SK-N-DZ (cell line): ENCODE measurements at places on chromosomes 2 and 18.

GRCh38 chr2:96340493-96341414 is 5.2 kb downstream of the NCAPH start:
- DNase-seq, result no peak

- no peak for DNase-seq
These were observed 70.8 kb upstream of the STK17B start for GRCh38 chr2:196242131-196242620.

DNA sequence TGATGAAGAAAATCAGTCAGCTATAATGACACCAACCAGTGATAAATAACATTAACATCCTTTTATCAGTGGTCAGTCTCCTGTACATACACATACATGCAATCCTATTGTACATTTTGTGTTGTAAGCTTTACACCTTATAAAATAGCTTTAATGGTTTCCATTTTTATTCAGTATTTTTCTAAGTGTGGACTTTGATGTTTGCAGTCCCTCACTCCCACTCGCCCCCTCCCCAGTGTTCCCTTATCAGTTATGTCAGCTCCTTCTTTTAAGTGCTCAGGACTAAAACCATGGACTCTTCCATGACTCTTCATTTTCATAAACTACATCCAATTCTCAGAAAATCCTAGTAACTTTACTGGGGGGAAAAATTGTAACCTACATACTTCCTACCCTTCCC is 713.0 kb downstream of the LRRTM4 start:
- DNase-seq, result peak; percentile 53

- no peak for DNase-seq
These were observed 101.7 kb upstream of the ZNF521 start for GRCh38 chr18:25453556-25454269.

DNA sequence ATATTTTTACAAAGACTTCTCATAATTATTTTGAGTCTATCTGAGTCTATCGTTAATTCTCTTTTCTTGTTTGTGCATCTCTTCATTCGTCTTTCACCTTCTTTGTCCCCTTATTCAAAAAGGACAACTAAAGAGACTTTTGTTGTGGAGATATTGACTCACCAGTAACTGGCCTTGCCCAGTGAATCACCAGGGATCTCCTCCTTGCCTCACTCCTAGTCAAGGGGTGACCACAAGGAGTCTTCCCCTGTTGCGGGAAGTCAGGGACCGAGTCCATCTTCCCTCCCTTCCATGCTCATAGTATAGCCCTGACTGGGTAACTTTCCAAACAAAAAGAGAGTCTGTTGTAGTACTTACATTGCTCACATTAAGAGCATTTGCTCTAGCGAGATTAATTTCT is 158.9 kb downstream of the NEB start:
- no peak for DNase-seq

- no peak for DNase-seq
These were observed 9.8 kb upstream of the ZNF512 start for GRCh38 chr2:27572998-27573429.

GRCh38 chr2:111905990-111906735 is 7.8 kb downstream of the MERTK start:
- no peak for DNase-seq

DNA sequence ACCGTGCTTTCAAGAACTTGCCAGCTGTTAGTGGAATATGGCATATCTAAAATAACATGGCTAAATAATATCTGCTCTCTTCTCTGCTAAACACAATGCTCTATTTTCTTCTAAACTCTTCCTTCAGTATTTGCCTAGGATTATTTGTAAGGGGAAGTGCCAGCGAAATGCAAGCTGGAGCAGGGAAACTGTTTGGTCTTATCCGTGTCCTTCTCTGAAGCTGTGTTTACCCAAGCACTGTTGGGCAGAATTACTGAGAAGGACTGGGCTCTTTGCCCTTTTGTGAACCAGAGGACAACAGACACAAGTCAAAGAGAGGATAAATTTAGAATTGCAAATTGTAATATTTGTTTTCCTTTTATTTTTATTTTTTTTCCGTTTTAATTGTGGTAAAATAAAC is 23.6 kb downstream of the CPO start:
- DNase-seq, result no peak

- DNase-seq, result no peak
These were observed 2.7 kb upstream of the DCC start for GRCh38 chr18:52337276-52337675.

GRCh38 chr2:172397148-172397834 is 30.1 kb upstream of the ITGA6 start:
- DNase-seq, result no peak

DNA sequence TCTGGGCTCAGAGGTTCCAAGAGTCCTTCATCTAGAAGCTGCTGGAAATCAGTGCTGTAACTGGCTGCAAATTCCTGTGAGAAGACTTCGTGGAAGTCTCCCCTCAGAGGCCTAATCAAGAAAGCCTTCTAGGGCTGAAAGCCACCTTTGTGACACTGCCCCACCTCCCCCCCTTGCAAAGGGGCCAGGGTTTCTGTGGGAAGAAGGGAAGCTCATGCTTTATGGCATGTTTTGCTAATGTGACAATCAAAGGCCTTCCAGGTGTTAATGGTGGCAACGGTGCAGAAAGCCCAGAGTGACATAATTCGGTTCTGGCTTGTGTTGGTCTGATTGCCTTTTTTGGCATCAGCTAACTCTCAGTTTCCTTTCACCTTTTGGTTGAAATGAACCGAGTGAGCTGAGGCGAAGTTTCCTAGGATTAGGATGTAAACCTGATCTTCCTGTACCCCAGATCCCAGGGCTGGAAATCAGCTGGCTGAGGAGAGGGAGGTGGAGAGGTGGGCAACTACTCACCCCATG is 126.9 kb upstream of the TRIB2 start:
- DNase-seq, result no peak

DNA sequence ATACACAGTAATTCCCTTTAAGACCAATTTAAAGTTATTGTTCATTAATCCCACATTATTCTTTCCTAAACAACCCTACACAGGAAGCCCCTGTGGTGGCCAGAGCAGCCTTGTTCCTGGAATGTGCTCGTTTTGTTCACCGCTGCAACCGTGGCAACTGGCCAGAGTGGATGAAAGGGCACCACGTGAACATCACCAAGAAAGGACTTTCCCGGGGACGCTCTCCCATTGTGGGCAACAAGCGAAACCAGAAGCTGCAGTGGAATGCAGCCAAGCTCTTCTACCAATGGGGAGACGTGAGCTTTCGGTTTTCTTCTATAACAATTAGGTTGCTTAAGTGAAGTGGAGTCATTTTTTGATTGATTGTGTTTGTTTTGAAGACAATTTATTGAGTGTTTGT is 101.0 kb downstream of the UNC80 start:
- no peak for DNase-seq

GRCh38 chr18:3350021-3350420 is 88.1 kb downstream of the MYL12B start:
- no peak for DNase-seq

GRCh38 chr2:223970343-223971128 is 13.3 kb downstream of the MRPL44 start:
- peak; percentile 49 for DNase-seq

DNA sequence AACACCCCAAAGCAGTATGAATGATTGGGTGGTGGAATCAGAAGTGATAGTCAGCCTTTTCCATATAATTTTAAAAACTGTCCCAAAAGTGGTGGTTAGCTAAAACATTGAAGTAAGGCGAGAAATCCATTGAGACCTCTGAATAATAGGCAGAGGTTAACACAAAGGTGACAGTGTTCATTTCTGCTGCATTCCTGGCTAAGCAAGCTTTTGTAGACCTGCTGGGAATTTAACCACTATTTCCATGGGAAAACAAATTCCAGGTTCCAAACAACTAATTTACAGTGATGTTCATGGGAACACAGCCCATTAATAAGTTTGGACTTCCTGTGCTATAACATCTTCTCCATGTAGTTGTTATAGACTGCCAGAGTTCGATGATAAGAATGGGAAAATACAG is 6.3 kb upstream of the INO80D start:
- DNase-seq, result no peak

- no peak for DNase-seq
These were observed 13.8 kb upstream of the NCOA1 start for GRCh38 chr2:24477229-24477628.

GRCh38 chr2:220664272-220665107 is 907.6 kb downstream of the EPHA4 start:
- DNase-seq, result no peak

DNA sequence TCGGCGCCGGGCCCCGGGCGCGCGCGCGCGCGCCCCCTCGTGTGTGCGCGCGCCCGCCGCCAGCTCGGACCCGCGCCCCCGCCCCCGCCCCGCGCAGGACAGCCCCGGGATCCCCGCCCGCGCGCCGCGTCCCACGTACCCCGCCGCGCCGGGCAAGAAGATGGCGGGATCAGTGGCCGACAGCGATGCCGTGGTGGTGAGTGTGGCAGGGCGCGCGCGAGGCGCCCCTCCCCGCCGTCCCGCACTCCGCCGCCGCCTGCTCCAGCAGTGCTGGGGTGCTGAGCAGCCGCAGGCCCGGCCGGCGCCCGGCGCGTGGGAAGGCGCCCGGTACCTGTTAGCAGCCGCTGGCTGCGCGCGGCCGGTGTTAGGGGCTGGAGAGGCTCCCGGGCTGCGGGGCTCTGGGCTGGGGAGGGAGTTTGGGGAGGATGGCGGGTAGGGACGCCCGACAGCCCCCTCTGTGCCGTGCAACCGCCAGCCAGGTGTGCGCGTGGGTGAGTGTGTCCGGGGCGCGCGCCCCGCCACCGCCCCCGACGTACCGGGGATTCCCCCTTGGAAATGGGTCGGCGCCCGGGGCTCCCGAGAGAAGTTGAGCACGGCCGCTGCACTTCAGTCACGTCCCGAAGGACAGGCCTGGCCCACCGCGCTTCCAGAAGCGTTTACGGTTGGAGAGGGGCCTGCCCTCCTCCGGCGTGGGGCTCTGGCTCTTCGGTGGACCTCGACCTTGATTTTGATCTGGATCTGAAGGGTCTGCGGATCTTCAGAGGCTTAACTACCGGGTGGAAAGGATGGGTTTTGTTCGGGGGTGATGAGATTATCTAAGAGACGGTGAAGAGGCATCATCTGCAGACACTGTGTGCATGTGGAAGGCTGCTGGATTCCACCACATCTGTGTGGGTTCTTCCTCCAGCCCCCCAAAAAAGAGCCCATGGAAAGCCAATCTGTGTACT is 697 bp downstream of the LGALSL start:
- peak; percentile 31 for DNase-seq

DNA sequence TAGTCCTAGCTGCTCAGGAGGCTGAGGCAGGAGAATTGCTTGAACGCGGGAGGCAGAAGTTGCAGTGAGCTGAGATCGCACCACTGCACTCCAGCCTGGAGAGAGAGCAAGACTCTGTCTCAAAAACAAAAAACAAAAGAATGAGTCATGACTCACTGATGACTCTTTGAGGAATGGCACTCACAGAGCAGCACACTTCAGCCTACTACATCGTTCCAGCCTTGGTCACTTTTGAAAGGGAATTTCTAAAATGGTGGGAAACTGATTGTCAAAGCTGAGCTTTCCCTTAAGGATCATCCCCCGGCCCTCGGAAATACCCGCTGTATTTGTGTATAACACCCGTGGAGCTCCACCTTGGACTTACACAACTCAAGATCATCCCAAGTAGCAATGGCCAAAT is 217.3 kb upstream of the HS6ST1 start:
- DNase-seq, result no peak

GRCh38 chr2:112020561-112020960 is 34.5 kb upstream of the TMEM87B start:
- no peak for DNase-seq

- DNase-seq, result no peak
These were observed 310.4 kb upstream of the NT5C1B start for GRCh38 chr2:18899725-18900124.

- no peak for DNase-seq
These were observed 330.1 kb downstream of the CMPK2 start for GRCh38 chr2:6535572-6535971.

- no peak for DNase-seq
These were observed 5.0 kb upstream of the EVA1A start for GRCh38 chr2:75565472-75566462.

DNA sequence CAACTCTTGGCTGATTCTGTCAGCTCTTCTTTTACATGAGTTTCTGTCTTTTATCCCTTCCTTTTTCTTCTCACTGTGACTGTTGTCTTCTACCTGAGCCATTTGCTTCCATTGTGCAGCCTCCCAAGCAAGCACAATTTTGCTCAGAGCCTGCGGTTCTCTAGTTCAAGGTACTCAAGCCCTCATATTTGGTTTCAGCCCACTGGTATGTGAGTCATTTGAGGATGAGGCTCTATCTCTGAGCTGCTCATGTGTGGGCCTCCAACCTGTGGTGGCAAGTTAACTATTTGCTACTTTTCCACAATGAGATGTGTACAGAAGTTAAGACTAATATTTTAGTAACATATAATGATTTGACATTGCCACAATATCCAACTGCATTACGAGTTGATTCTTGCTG is 183.0 kb downstream of the PHLPP1 start:
- no peak for DNase-seq

GRCh38 chr18:2699001-2699400 is 43.5 kb downstream of the SMCHD1 start:
- DNase-seq, result no peak

DNA sequence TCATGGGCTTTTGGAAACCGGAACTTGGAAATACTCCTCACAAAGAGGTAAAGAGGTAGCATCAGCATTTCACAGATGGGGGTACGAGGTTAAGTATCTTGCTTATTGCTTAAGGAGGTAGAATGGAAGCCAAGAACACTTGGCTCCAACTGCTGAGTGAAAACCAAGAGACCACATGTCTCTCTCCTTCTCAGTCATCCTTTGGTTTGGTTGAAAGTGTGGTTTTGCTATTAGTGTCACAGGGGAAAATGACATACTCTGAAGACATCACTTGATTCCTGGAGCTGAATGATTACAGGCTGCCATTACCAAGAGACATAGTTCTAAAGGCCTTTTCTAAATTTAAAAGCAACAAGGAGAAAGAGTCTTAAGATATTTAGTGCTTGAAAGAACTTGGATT is 41.5 kb downstream of the ANTXR1 start:
- no peak for DNase-seq

DNA sequence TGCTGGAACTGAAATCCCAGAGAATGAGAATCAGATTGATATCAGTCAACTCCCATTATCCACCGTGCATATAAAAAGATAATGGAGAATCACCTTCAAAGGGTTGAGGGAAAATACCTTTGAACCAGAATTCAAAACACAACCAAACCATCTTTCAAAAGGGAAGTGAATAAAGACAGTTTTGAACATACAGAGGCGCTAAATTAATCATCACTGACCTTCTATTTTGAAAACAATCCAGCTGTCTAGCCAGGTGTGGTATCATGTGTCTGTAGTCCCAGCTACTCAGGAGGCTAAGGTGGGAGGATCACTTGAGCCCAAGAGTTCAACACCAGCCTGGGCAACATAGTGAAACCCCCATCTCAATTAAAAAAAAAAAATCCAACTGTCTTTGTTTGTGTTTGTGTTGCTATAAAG is 63.6 kb downstream of the TRABD2A start:
- DNase-seq, result no peak

GRCh38 chr2:164495491-164496223 is 125.6 kb downstream of the GRB14 start:
- DNase-seq, result peak; percentile 50

GRCh38 chr2:171522788-171523087 is 464 bp downstream of the CYBRD1 start:
- DNase-seq, result no peak

GRCh38 chr2:17648581-17648980 is 105.0 kb downstream of the SMC6 start:
- DNase-seq, result no peak
